ENCODE measurements at places on chromosomes 3 and 15.

DNA sequence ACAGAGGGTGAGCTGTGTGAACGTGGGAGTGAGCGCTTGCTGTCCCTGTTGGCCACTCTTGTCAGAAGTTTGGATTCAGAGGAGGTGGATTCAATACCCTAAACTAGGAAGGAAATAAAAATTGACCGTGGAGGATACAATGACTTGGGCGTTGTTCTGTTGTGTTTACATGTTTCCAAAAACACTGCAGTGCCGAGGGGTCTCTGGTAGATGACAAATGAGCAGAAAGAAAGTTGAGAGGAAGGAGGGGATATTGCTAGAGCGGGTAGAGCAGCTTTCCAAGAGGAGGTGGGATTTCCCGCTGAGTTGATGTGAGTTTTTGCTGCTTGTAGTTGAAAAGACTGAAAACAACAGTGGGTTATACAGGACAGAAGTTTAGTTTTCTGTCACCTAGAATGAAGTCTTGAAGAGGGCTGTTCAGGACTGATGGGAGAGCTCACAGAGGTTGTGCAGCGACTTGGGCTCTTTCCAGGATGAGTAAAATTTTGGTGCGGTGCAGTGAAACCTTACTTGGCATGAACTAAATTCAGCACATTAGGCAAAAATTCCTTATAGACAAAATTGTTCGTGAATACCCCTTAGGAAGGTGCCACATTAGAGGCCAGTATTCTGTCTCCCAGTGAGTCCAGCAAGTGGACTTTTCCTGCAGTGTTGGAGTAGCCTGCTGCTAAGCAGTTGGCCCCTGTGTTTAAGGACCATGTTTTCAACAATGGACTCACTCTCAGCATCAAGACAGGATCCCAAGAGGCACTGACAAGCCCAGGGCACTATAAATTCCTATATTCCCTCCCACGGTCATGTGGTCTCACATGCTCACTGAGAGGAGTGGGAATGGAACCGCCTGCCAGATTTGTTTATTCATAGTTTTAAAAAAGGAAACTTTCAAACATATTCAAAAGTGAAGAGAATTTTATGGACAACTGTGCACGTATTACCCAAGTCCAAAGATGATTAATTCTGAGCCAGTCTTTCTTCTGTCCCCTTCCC lies 435.0 kb upstream of the C2CD4B start:
- no peak for DNase-seq

DNA sequence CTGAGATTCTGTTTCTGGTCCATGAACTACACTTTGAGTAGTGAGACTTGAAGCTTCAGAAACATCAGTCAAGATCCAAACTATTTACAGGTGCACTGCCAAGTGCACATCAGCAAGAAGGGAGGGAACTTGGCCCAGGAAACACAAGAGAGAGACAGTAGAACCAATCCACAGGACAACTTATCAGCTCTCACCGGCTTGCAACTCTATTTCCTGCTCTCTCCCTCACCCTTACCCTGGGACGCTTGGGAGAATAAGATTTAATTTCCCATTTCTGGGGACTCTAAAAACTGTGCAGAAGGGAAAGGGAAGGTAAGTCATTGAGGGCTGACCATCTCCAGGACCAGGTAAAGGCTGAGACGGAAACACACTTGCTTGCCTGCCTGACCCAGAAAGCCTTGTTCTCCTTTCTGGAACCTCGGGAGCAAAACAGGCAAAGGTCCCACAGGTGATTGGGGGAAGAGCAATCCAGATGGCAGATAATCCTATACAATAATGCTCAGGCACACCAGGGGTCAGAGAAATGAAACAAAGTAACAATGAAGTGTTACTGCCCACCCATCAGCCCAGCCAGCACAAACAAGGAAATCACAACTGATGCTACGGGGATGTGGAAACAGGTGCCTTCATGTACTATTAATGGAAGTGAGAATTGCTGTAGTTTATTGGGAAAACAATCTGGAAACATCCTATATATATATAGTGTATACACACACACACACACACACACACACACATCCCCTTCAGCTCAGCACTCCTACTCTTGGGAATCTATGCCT lies 154.4 kb downstream of the XXYLT1 start:
- no peak for DNase-seq

DNA sequence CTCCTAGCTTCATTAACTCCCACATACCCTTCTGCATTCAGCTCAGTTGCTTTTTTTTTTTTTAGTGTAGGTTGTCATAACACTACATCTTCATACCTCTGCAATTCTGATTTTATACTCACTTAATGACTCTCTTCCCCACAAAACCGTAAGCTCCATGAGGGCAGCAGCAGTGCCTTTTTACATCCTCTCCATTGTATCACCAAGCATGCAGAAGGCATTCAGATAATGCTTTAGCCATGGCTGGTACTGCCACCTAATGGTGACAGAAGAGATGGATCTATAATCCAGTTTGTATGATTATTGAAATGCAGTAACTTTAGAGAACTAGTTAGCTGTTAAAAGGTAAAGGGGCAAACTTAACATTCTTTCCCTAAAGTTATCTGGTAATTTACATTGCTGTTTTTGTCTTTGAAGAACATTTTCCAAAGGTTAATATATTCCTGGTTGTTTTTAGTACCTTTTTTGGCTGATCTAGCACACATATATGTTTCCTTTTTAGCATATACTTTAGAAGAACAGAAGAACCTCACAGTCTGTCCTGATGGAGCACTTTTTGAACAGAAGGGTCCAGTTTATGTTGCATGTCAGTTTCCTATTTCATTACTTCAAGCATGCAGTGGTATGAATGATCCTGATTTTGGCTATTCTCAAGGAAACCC lies 36.8 kb downstream of the ATP1B3 start:
- peak; percentile 18 for DNase-seq

DNA sequence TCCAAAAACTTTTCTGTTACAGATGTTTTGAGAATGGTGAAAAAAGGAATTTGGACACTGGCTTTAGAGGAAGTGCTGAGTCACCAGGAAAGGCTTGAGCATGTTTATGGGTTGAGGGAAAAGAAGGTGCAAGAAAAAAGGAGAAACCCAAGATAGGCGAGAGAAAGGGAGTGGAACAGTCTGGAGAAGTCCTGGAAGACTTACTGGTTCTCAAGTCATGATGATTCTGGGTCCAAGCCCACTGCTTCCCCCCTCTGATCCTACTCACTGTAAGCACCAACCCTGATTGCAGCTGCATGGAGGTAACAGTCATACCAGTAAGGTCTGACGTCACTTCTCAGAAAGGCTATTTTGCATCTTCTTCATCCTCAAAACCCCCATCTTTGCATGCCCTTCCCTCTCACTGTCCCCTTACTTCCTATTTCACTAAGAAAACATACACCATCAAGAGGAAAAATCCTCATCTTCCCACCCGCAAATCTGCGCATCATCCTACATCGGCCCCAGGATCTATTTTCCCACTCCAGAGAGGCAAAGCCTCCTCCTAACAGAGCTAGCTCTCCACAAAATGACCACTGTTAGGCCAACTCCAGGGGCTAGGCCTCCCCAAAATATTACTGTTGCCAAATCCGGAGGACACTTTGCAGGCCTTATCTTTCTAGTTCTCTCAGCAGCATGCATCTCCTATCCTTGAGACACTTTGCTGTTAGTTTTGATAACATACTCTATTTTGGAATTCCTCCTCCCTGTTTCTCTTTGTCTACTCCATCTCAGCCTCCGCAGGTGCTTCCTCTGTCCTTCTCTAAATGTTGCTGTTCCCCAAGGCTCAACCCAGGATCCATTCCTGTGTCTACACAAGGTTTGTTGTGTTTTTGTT lies 3.2 kb upstream of the ATP13A3 start:
- no peak for DNase-seq

GRCh38 chr3:134563601-134564000 lies 77.7 kb downstream of the CEP63 start:
- no peak for DNase-seq

DNA sequence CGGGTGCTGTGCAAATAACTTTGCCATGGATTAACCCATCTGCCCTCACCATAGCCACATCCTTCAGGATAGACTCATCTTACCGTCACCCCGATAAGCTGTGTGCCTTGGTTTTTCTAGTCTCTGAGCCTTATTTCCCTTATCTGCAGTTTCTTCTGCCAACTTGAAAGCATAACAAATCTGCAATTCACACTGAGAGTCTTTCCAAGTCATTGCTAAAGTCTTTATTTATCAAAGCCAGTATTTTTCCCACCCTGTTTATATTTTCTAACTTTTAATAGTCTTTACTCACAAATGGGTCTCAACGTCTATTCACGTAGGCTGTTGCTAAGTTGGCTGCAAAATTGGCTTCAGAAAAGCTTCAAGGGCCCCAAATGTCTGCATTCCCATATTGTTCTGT lies 61.6 kb upstream of the SUCLG2 start:
- DNase-seq = no peak

- DNase-seq = no peak
These were observed 14.5 kb downstream of the MAP6D1 start for GRCh38 chr3:183810643-183811594.

DNA sequence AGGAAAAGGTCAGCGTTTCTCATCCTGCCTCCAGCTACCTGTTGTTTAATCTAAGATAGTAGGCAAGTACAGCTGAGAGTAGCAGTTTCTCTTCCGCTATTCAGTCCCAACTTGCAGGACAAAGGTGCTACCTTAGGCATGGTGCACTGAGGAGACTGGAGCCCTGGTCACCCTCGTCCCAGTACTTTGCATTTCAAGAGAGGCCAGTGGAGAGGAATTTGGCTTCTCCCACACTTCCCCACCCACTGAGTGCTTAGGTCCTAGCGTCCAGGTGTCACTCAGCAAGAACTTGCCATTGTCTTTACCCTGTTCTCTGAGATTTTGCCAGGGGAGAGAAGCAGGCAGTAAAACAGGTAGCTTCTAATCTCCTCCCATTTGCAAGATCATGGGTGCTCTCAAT lies 12.5 kb upstream of the RPN1 start:
- no peak for DNase-seq

- DNase-seq = peak; percentile 60
These were observed 204.7 kb downstream of the TBL1XR1 start for GRCh38 chr3:176992565-176992964.

- no peak for DNase-seq
These were observed 9.5 kb downstream of the RPS17 start for GRCh38 chr15:82530606-82531379.

DNA sequence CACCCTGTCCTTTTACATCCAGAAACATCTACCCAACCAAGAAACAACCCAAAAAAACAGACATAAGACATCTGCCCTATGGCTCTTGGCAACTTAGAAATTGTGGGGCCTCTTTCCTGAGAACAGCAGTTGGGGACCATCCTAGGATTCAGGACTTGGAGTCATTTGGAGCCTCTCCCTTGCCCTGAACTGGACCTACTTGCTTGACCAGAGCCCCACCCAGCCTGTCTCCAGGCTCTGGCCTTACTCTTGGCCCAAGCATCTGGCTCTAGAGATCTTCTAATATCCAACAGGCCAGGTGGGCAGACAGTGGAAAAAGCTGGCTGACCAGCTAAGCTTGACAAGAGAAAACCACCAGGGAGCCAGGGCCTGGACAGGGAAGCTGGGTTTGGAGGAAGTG lies 99.1 kb upstream of the C2CD4B start:
- no peak for DNase-seq

All from NCI-H2107 (cell line).